ENCODE measurements at places on chromosomes 16 and 17. TPM values are rescaled to one million over a fixed set of nuclear protein-coding genes. Genes with fewer than 3 reads are reported as not detected.

- H3K27me3 ChIP-seq = no peaks in the 10 kb centered on the region
- peaks cover 20% of the 10 kb centered on the region for H3K4me1 ChIP-seq
- H3K36me3 ChIP-seq = no peaks in the 10 kb centered on the region
- H3K27ac ChIP-seq = no peak overlapping the region
Measured at GRCh38 chr17:39376434-39376833, 25.0 kb downstream of the FBXL20 start.

DNA sequence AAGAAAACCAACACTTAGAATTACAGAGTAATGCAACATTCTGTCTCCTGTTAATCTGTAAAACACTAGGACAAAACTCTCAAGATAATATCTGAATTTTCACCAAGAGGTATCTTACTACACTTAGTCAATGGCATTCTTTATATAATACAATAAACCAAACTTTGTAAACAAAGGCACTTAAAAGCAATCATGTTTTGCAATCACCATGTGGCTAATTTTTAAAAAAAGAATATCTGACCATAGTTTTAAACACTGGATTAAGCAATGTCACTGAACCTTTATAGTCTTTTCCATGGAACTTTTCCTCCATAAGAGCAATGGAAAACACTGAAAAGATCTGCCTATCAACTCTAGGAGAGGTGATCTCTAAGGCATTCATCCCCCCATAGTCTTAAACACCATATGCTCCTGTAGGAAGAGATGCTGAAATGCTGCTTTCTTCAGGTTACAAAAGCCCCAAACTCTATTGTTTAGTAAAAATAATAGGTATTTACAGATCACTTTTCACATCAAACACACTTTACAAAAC, 144.2 kb upstream of the CORO6 start:
- no peak for DNase-seq
- no peak overlapping the region for H3K4me3 ChIP-seq
- H3K27me3 ChIP-seq = no peaks in the 10 kb centered on the region
- no peaks in the 10 kb centered on the region for H3K36me3 ChIP-seq
- no peaks in the 10 kb centered on the region for H3K4me1 ChIP-seq

- no peak for DNase-seq
- H3K27me3 ChIP-seq = no peaks in the 10 kb centered on the region
- H3K4me3 ChIP-seq = no peak overlapping the region
- H3K36me3 ChIP-seq = peaks cover 64% of the 10 kb centered on the region
- no peak overlapping the region for H3K27ac ChIP-seq
Measured at GRCh38 chr17:76716839-76717215, 6.1 kb upstream of the MXRA7 start.

DNA sequence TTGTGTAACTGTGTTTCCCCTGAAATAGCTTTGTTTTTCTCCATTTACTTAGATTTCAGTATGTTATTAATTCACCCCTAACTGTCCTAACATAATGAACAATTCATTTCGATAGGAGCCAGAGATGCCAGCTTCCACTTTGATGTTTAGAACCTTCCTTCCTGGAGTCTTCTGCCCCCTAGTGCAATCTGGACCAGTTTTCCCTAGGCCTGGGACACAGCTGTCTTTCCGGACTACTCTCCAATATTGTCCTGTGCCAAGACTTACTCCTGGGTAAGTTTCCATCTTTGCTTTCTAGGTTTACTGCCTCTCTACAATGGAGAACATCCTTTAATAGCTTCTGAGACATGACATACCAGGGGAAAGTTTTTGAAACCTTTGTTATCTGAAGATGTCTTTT, 12.8 kb downstream of the RECQL5 start:
- no peak for DNase-seq
- peaks cover 20% of the 10 kb centered on the region for H3K36me3 ChIP-seq
- no peak overlapping the region for H3K27ac ChIP-seq
- no peaks in the 10 kb centered on the region for H3K4me1 ChIP-seq

DNA sequence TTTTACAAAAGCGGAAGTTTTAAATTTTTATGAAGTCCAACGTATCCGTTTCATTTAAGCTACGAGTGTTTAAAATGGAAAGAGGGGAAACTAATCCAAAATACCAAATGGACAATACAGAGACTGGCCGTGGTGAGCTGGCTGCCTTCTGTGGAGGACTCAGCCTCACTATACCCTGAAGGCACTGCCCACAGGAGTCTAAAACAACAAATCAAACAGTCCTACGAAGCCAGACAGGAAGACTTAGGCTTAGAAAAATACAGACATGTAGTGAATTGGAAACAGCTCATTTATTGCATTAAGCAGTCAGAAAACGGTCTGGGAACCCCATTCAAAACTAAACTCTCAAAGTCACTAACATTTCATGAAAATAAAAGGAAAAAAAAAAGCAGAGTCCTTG, 75.1 kb downstream of the CYTH1 start:
- peak overlapping the region; percentile 55 for H3K27ac ChIP-seq
- no peak for DNase-seq
- peaks cover 43% of the 10 kb centered on the region for H3K4me1 ChIP-seq
- H3K27me3 ChIP-seq = no peaks in the 10 kb centered on the region

DNA sequence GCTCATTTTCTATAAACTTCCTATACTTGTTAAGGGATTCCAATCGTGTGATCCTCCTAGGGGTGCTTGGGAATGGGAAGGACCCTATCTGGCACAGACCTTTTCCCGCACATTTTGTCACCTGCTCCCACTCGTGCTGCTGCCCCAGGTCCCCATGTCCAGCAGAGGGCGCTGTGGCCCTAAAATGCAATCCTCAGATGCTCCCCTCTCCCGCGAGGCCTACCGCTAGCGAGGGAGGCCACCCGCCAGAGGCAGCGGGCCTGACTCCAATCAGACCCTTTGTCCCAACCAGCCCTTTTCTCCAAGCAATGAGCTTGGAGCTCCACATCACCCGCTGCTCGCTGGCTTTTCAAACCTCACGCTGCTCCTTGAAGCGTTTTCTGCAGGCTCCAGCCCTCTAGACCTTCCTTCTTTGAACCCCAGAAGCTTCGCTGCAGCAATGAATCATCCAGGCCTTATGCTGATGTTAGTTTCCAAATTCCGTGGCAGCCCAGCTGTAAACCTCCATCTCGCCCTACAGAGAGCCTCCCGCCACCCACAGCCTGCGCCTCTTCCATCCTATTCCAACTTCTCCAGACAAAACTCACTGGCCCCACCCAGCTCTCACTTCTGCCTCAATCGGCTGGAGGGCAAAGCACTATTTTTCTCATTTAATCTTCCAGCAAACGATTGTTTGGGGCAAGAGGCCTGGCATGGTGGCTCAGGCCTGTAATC, 23.6 kb upstream of the FZD2 start:
- H3K4me1 ChIP-seq = no peaks in the 10 kb centered on the region
- peak; percentile 81 for DNase-seq
- H3K36me3 ChIP-seq = no peaks in the 10 kb centered on the region
- peak overlapping the region; percentile 46 for H3K27ac ChIP-seq
- H3K4me3 ChIP-seq = no peak overlapping the region
- H3K27me3 ChIP-seq = no peaks in the 10 kb centered on the region

GRCh38 chr17:77615703-77616253, 342.7 kb upstream of the TNRC6C start:
- no peak for DNase-seq
- H3K27me3 ChIP-seq = no peaks in the 10 kb centered on the region
- no peak overlapping the region for H3K4me3 ChIP-seq
- H3K36me3 ChIP-seq = no peaks in the 10 kb centered on the region
- H3K4me1 ChIP-seq = peaks cover 9% of the 10 kb centered on the region

DNA sequence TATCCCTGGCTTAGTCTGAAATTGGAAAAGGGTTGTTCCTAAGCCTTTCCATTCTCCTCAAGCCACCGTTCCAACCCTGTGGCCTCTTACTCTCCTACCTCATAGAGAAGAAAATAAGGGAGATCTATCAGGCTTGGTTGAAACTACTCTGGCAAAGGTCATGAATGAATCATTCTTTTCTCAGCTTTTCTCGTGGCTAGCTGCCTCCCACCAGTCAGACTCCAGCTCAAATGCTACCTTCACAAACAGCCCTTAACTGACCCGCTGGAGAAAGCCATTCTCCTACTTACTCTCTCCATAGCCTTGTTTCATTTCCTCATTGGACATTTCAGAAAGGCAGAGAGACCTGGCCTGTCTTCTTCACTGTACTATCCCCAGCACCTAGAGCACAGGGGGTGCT, 8.9 kb downstream of the MYH10 start:
- no peaks in the 10 kb centered on the region for H3K27me3 ChIP-seq
- no peak overlapping the region for H3K27ac ChIP-seq
- no peak for DNase-seq
- H3K4me1 ChIP-seq = no peaks in the 10 kb centered on the region

DNA sequence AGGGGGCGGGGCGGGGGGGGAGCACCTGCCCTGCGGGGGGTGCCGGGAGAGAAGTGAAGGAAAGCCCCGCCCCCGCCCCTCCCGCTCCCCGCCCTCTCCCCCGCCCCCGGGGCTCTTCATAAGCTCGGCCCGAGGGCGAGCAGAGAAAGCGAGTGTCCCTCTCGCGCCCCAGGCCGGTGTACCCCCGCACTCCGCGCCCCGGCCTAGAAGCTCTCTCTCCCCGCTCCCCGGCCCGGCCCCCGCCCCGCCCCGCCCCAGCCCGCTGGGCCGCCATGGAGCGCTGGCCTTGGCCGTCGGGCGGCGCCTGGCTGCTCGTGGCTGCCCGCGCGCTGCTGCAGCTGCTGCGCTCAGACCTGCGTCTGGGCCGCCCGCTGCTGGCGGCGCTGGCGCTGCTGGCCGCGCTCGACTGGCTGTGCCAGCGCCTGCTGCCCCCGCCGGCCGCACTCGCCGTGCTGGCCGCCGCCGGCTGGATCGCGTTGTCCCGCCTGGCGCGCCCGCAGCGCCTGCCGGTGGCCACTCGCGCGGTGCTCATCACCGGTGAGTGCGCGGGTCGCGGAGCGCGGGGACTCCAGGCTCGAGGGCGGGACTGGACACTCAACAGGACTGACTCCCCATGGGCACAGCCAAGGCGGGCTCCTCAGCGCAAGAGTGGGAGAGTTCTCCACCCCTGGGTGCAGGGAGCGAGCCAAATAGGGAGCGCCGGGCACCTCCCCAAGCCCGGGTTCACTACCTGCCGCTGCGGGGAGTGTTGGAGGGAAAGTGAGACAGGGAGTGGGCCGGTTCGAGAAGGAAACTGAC, at the start of gene HSD11B2:
HSD11B2 (plus strand) TSS at position 145 of the 798 bp plus-strand sequence; CDS start at position 273, 128 bp downstream.
- H3K27me3 ChIP-seq = no peaks in the 10 kb centered on the region
- peak within 1 kb of the TSS; percentile 87 for H3K27ac ChIP-seq
- H3K4me1 ChIP-seq = peaks cover 56% of the 10 kb centered on the region
- H3K36me3 ChIP-seq = no peaks in the 10 kb centered on the region

DNA sequence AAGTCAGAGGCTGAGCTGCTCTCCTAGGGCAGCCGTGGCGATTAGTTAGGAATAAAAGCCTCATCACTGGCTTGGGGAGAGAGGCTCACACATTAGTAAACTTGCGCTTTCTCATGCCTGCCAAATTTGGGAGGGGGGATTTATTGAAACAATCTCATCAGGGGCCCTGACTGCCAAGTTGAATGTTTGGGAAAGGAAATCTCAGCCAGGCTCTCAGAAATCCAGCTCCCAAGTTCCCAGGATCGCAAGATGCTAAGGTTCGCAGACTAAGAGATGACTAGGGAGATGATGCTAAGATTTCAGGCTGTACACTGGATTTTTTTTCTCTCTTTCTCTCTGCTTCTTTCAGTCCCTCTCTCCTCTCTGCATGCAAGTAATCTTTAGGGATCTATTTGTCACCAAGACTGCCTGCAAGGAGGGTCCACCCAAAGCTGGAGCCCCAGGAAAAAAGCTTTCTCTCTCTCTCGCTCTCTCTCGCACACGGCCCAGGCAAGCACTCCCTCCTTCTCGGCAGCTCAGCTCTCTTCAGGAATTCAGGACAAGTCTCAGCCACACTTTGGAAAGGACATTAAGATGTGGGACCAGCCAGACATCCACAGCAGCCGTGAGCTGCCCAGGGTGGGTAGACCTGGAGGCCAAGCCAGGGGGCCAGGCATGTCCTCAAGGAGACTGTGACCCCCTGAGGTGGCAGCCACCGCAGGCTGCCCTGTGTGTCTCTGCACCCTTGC, 1.4 kb downstream of the GPR139 start:
- no peaks in the 10 kb centered on the region for H3K4me1 ChIP-seq
- no peak overlapping the region for H3K4me3 ChIP-seq
- DNase-seq = no peak
- no peak overlapping the region for H3K27ac ChIP-seq

The RHBDL3 gene
- total RNA-seq = 0.22 TPM

The PHKB gene
- 110 TPM for total RNA-seq

The SLC9A5 gene
- 1.4 TPM for total RNA-seq

GRCh38 chr17:35541434-35541833, 4.0 kb upstream of the SLFN12L start:
- no peaks in the 10 kb centered on the region for H3K4me1 ChIP-seq
- H3K27ac ChIP-seq = no peak overlapping the region

The OR1A2 gene
- not detected for total RNA-seq

- no peak overlapping the region for H3K27ac ChIP-seq
- H3K27me3 ChIP-seq = no peaks in the 10 kb centered on the region
- DNase-seq = no peak
- H3K4me1 ChIP-seq = no peaks in the 10 kb centered on the region
- H3K4me3 ChIP-seq = no peak overlapping the region
Measured at GRCh38 chr16:88086571-88087516, 135.6 kb downstream of the BANP start.

DNA sequence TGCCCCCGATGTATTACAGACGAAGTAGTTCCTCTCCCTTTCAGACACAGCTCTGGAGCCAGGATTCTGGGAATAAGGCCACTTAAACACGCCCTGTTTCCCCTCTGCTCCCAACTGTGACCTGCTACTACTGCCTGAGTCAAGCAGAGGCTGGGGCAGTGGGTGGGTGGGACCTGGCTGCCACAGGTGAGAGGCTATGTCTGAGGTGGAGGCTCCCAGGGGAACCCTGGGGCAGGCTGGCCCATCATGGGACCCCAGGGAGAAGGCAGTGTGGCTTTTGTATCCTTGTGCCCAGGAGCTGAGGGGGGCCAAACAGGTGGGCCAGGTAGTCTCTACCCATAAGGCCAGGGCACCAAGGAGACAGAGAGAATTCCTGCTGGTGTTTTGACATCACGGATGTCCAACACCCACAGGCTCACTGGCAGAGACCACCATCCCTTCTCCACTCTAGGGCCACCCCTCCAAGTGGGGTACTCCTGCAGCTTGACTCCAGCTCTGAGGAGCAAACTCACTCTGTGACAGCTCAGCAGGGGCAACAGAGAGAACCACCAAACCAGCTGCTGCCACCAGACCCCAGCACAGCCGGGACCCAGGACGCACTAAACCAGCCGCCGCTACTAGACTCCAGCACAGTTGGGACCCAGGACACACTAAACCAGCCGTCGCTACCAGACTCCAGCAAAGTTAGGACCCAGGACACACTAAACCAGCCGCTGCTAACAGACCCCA, 105.3 kb upstream of the SMURF2 start:
- DNase-seq = no peak
- no peaks in the 10 kb centered on the region for H3K36me3 ChIP-seq
- H3K4me1 ChIP-seq = peaks cover 13% of the 10 kb centered on the region
- H3K27me3 ChIP-seq = no peaks in the 10 kb centered on the region

The HIGD1B gene
- not detected for total RNA-seq

GRCh38 chr16:10876799-10877341, at the start of gene CIITA:
Gene CIITA, plus strand, starts transcription at chr16:10877202. Its CDS starts 129 bp downstream, at chr16:10877331.
- DNase-seq = peak; percentile 52
- H3K36me3 ChIP-seq = no peaks in the 10 kb centered on the region
- H3K27ac ChIP-seq = no peak within 1 kb of the TSS
- H3K27me3 ChIP-seq = no peaks in the 10 kb centered on the region
- peaks cover 18% of the 10 kb centered on the region for H3K4me1 ChIP-seq
- no peak within 1 kb of the TSS for H3K4me3 ChIP-seq

The GFAP gene
- total RNA-seq = 0.33 TPM
